Stimulated activated CD8-positive, alpha-beta memory T cell treated with anti-CD3 and anti-CD28 coated beads, Interleukin-4, amount 100 ng/mL, for 1 hour (primary cell): ENCODE measurements at places on chromosomes 13 and 19.

DNA sequence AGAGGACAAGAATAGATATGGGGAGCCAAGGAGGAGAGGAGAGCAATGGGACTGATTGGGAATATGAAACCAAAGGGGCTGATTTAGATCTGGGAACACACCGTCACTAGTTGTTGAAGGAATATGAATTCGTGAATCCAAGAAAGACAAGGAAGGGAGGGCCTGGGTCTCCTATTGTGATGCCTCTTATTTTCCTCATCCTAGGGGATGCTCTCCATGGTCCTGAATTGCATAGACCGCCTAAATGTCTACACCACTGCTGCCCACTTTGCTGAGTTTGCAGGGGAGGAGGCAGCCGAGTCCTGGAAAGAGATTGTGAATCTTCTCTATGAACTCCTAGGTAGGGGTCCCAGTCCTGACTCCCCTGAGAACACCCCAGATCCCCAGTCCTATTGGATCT, 21.5 kb downstream of the RYR1 start:
- DNase-seq, result no peak

DNA sequence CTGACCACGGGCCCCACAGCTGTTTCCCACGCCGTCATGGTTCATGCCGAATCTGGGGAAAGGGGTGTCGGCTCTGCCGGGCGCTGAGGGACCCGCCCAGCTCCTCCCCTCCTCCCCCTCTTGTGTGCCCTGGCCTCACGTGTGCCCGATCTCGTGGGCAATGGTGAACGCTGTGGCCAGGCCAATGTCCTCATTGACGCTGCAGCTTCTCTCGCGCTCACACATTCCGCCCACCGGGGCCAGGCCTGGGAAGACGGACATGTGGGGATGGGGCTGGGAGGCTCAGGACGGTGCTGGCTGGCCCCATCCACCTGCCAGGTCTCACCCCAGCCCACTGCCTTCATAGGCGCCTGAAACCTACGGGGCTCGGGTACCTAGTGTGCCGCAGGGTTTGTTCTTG, 14.3 kb downstream of the ADAMTS10 start:
- no peak for DNase-seq

DNA sequence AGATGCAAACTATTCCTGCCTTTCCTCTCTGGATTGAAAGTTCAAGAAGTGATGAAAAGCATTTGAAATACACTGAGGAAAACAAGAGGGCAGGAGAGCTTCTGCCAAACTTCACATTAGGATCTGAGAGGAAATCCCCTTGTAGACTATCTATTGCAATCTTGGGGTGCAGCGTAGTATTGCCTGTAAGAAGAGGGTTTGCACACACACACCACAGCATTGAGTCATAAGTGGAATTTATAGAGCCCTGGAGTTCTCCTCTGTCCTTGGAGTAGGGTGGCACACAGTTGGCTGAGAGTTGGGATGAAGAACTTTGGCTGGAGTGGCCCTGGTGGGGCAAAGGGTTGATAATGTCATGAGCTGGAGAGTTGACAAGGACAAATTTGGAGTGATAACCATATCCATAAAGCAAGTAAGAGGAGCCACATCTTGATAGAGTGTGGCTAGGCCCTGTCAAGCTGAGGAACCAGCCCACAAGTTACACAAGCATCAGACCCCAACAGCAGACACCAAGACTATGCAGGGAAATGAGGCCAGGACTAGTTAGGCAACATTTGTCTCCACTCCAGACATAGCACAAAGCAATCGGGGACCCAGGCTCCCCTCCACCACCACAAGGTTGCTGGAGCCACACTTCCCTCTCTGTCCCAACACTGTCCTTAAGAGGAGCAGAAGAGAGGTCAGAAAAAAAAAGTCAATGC, 520.9 kb downstream of the KLF5 start:
- no peak for DNase-seq

DNA sequence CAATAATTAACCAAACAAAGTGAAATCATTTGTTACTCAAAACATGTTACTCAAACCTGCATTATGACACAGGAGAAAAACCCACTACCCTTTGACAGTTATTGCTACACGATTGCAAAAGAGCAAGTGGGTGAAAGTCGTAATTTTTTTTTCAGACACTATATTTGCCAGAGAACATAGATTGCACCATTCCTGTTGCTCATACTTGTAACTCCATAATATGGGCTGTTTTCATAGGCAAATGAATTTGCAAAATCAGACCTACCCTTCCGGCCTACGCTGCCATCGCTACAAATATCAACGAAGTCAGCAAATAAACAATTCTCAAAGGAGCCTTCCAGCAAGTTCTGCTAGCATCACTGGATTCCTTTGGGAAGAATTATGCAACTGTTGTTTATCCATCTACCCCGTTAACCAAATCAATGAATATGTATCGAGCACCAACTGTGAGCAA, 396.5 kb downstream of the IRS2 start:
- DNase-seq, result no peak

DNA sequence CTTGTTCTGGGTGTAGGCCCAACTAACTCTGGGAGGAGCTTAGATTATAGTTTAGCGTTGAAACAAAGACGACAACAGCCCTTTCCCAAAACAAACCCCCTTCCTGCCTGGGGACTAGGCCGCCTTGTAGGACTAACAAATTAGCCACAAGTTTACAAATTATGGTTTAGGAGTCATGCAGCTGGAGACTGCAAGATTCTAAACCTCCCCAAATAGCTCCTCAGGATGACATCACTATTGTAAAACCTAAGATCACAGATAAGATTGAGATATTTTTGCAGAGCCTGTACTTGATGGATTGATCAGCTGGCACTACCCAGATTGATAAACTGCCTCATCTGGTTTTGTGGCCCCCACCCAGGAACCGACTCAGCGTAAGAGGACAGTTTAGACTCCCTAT, 2.3 kb upstream of the SLC25A15 start:
- no peak for DNase-seq

- DNase-seq, result no peak
Measured at GRCh38 chr13:73307481-73307880, 248.7 kb downstream of the KLF5 start.

DNA sequence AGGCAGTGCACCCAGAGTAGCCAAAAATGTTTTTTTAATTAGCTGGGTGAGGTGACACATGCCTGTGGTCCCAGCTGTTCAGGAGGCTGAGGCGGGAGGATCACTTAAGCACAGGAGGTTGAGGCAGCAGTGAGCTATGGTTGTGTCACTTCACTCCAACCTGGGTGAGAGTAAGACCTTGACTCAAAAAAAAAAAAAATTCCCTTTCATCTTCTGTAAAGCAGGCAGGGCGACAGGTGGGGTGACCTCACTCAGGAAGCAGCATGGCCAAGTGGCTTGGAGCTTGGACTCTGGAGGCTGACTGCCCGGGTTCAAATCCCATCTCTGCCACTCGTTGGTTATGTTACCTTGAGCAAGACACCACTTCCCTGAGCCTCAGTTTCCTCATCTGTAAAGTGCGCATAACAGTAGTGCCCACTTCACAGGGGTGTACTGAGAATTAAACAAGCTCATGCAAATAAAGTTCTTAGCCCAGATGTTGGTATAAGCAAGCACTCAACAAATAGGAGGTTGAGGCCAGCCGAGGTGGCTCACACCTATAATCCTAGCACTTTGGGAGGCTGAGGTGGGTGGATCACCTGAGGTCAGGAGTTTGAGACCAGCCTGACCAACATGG, 48.3 kb downstream of the MAP4K1 start:
- no peak for DNase-seq

- DNase-seq, result no peak
Measured at GRCh38 chr13:84870190-84870589, 929.0 kb downstream of the SLITRK6 start.

DNA sequence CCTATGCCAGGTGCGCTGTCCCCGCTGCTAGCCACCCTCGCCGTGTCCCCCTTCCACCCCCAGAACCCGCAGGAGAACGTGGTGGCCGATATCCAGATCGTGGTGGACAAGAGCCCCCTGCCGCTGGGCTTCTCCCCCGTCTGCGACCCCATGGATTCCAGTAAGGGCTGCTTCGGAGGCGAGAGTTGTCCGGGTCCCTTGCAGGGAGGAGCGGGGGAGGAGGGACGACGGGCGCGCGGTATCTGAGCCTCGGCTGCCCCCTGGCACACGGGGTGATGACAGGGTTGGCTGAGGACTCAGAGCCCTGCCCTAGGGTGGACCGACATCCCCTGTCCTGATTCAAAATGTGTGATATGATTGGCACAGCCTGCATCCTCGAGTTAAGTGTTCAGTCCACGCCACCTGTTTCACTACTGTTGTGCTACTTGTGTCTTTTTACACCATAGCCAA, 653 bp downstream of the MVB12A start:
- DNase-seq, result no peak

GRCh38 chr13:41232578-41233480, 30.5 kb downstream of the MTRF1 start:
- no peak for DNase-seq

- DNase-seq, result no peak
Measured at GRCh38 chr19:42563352-42564210, 31.1 kb downstream of the CEACAM8 start.

DNA sequence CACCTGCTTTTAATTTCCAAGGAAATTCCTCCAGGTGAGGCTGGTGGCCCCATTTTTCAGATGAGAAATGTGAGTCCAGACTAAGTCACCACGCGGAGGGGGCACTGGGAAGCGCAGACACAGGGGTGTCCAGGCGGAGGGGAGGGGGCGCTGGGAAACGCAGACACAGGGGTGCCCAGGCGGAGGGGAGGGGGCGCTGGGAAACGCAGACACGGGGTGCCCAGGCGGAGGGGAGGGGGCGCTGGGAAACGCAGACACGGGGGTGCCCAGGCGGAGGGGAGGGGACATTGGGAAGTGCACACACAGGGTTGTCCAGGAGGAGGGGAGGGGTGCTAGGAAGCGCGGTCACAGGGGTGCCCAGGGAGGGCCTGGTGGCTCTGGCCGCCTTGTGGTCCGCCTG, 3.5 kb downstream of the GRK1 start:
- DNase-seq, result no peak

DNA sequence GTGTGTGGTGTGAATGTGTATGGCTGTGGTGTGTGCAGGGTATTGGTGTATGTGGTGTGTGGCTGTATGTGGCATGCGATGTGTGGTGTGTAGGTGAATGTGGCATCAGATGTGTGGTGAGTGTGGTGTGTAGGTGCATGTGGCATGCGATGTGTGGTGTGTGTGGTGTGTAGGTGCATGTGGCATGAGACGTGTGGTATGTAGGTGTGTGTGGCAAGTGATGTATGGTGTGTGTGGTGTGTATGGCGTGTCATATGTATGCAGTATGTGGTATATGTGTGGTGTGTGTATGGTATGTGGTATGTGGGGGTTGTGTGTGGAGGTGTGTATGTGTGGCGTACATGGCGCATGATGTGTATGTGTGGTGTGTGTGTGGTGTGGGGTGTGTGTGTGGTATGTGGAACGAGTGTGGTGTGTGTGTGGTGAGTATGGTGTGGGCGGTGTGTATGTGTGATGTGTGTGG, 63.4 kb downstream of the PEPD start:
- DNase-seq, result no peak

DNA sequence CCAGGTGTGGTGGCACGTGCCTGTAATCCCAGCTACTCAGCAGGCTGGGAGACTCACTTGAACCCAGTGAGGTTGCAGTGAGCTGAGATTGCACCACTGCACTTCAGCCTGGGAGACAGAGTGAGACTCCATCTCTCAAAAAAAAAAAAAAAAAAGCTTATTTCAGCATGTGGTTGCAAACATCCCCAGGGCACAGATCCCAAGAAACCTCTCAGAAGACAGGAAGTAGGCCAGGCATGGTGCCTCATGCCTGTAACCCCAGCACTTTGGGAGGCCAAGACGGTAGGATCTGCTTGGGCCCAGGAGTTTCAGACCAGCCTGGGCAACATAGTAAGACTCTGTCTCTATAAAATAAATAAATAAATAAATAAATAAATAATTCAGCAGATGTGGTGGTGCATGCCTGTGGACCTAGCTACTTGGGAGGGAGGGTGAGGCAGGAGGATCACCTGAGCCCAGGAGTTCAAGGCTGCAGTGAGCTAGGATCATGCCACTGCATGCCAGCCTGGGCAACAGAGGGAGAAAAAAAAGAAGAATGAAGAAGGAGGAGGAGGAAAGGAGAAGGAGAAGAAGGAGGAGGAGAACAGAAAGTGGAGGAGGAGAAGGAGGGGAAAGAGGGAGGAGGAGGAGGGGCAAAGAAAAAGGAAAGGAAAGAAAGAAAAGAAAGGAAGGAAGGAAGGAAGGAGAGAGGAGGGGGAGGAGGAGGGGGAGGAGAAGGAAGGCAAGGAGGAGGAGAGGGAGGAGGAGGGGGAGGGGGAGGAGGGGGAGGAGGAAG, 4.3 kb upstream of the LRRC8E start:
- no peak for DNase-seq

DNA sequence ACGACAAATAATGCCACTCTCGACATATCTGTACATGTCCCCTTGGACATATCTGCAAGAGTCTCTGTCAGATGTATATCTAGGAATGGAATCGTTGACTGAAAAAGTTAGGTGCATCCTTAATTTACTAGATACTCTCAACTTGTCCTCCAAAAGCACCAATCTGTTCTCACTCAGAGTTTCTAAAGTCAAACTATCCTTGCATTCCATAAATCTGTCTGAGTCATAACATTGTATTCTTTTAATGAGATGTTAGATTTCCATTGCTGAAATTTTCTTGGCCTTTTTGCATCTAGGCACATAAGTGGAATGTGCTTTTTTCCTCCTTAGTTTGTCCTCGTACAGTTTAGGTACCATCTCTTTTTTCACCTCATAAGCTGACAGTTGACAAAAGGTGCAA, 139.8 kb downstream of the PTPRS start:
- DNase-seq, result no peak

DNA sequence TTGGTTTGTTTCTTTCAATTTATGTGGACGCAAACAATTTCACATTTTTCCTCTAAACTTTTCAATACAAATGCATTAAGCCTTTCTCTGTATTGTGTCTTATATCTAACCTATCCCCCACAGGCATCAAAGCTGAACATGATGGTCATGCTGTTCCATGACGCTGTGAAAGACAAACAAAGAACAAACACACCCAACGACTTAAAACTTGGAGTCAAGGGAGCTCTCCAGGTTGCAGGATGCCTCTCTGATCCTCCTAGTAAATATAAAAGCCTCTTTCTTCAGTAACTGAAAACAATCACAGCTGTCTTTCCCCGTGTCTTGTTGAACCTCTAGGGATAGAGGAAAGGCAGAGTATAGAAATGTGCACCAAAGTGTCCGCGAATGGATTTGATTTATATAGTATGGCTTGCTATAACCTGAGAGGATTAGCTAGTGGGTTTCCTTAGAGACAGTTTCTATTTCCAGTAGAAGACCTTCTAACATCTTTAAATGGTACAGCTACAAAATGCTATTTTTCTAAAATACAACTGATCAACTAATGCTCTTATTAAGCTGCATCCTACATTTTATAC, 43.1 kb downstream of the PCDH9 start:
- DNase-seq, result no peak

GRCh38 chr13:110334841-110335490, 27.9 kb downstream of the COL4A2 start:
- no peak for DNase-seq

GRCh38 chr13:109118521-109118920, 489.1 kb downstream of the MYO16 start:
- no peak for DNase-seq

- no peak for DNase-seq
Measured at GRCh38 chr19:814152-815078, 7.3 kb downstream of the PLPPR3 start.
